Breast epithelium (tissue), 4 donors: ENCODE measurements at places on chromosomes 2 and 18. TPM values are rescaled to one million over a fixed set of nuclear protein-coding genes. Genes with fewer than 3 reads are reported as not detected.

DNA sequence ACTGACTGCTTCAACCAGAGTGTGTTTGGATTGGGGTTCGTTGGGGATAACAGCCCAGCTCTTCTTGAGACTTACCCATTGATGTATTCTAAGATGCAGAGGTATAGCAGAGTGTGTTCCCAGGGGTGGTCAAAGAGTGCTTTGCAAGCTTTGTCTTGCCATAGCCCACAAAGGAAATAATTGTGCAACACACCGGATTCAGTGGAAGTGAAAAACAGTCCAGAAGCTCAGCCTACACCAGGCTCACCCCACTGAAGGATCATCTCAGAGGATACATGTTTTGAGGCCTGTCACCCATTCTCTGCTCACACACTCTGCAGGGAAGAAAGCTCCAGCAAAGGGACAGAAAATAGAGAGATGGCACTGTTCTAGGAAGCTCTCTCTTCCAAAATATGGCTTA lies 9.6 kb downstream of the CACNB4 start:
- H3K27me3 ChIP-seq, result no peaks in the 10 kb centered on the region
- no peaks in the 10 kb centered on the region for H3K36me3 ChIP-seq
- DNase-seq, result no peak
- H3K4me1 ChIP-seq, result no peaks in the 10 kb centered on the region
- no peak overlapping the region for H3K27ac ChIP-seq

The USP34 gene
- 260 TPM for total RNA-seq

- H3K4me1 ChIP-seq, result peaks cover 5% of the 10 kb centered on the region
- H3K27me3 ChIP-seq, result no peaks in the 10 kb centered on the region
- no peak for DNase-seq
- H3K27ac ChIP-seq, result no peak overlapping the region
- H3K36me3 ChIP-seq, result no peaks in the 10 kb centered on the region
Measured at GRCh38 chr2:11175293-11175795, 20.1 kb downstream of the SLC66A3 start.

DNA sequence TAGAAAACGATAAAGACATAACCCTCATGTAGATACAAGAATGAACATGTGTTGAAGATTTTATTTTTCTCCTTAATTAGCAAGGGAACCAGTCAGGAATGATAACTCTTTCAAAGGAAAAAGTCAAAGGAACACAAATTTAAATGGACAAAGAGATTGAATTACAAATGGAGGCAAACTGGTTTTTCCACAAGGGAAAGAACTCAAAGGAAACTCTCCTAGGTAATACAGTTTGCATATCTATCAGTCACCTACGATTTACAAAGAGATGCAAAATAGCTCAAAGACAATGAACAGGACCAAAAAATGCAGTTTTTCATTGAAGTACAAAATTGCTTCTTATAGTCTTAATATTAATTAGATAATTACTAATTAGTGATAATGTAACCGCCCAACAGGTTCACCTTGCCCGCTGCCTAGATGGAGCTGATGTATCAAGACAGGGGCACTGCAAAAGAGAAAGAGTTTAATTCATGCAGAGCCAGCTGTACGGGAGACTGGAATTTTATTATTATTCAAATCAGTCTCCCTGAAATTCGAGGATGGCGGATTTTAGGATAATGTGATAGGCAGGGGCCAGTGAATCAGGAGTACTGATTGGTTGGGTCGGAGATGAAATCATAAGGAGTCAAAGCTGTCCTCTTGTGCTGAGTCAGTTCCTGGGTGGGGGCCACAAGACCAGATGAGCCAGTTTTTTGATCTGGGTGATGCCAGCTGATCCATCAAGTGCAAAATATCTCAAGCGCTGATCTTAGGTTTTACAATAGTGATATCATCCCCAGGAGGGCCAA lies 151.0 kb downstream of the TMEM17 start:
- no peaks in the 10 kb centered on the region for H3K27me3 ChIP-seq
- no peak overlapping the region for H3K4me3 ChIP-seq
- no peak for DNase-seq
- H3K36me3 ChIP-seq, result no peaks in the 10 kb centered on the region

DNA sequence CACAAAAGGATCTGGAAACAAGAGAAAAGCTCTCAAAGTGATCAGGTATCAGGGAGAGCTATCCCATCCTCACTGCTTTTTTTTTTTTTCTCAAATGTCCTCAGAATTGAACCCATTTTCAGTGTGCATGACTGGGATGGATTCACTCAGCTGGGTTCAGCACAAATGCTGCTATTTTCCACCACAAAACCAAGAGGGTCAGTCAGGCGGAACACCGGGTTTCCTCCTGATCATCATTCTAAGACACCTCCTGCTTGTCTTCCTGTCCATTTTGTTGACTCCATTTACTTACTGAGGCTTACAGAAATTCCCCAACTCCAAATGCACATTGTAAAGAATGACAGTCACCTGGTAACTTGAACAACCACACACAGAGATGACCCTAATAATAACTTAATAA lies 39.9 kb downstream of the CYRIA start:
- no peaks in the 10 kb centered on the region for H3K27me3 ChIP-seq
- H3K36me3 ChIP-seq, result no peaks in the 10 kb centered on the region
- no peak for DNase-seq

The TNFAIP6 gene
- 2.6 TPM for total RNA-seq

The SPTBN1 gene
- total RNA-seq, result 1,216 TPM

The STK17B gene
- 57.7 TPM for total RNA-seq

- H3K36me3 ChIP-seq, result no peaks in the 10 kb centered on the region
- H3K27ac ChIP-seq, result no peak overlapping the region
- DNase-seq, result no peak
- no peaks in the 10 kb centered on the region for H3K27me3 ChIP-seq
- no peaks in the 10 kb centered on the region for H3K4me1 ChIP-seq
Measured at GRCh38 chr2:26610504-26611335, 30.4 kb downstream of the CIB4 start.

The ALPG gene
- total RNA-seq, result not detected

DNA sequence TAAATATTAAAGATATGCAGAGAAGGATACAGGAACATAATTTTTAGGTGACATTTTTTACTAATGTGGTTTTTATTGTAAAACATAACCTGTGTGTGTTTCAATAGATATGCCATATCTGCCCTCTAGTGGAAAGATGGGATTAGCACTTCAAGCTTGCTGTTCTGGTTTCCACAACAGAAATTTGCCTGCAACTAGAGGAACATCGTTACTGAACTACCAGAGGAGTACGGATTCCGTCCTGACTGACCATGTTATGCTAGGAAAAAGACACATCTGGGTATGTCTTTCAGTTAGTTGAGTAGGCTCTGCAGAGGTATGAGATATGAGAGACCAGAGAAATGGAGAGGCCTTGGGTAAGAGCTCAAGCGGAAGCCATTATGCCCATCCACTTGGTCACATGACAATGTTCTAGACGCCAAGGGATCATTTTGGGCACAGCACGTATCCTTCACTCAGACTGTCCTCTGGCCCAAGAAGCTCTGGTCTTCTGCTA lies 104.9 kb downstream of the MBD2 start:
- no peak overlapping the region for H3K27ac ChIP-seq
- no peaks in the 10 kb centered on the region for H3K4me1 ChIP-seq
- H3K4me3 ChIP-seq, result no peak overlapping the region
- DNase-seq, result no peak
- H3K36me3 ChIP-seq, result no peaks in the 10 kb centered on the region

GRCh38 chr2:17166506-17166905 lies 351.7 kb downstream of the RAD51AP2 start:
- no peak overlapping the region for H3K27ac ChIP-seq
- H3K36me3 ChIP-seq, result no peaks in the 10 kb centered on the region
- H3K27me3 ChIP-seq, result no peaks in the 10 kb centered on the region
- DNase-seq, result no peak
- H3K4me1 ChIP-seq, result no peaks in the 10 kb centered on the region

DNA sequence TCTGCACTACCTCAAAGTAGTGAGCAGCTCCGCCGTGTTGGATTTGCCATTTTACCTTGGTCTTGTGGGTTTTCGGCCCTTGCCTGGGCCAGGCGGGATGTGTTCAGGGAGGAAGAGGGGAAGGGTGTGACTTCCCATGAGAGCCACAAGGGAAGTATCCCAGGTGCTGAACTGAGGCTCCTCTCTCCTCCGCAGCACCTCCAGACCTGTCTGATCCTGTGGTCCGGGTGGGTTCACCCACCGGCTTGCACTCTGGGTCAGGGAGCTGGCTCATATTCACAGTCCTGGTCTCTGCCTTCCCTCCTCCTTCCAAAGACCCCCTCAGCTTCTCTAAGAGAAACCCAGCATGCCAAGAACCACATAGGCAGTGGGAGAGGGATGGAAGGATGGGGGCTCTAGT lies 235.8 kb downstream of the SEPTIN10 start:
- no peak overlapping the region for H3K27ac ChIP-seq
- no peaks in the 10 kb centered on the region for H3K4me1 ChIP-seq
- peak; percentile 27 for DNase-seq
- H3K27me3 ChIP-seq, result no peaks in the 10 kb centered on the region
- no peaks in the 10 kb centered on the region for H3K36me3 ChIP-seq
- no peak overlapping the region for H3K4me3 ChIP-seq

The IMP4 gene
- 114 TPM for total RNA-seq

- H3K4me1 ChIP-seq, result no peaks in the 10 kb centered on the region
- H3K27ac ChIP-seq, result no peak overlapping the region
- no peaks in the 10 kb centered on the region for H3K27me3 ChIP-seq
- no peaks in the 10 kb centered on the region for H3K36me3 ChIP-seq
- DNase-seq, result no peak
Measured at GRCh38 chr2:141048951-141049350, 1081.9 kb downstream of the LRP1B start.

The POTEJ gene
- total RNA-seq, result not detected

DNA sequence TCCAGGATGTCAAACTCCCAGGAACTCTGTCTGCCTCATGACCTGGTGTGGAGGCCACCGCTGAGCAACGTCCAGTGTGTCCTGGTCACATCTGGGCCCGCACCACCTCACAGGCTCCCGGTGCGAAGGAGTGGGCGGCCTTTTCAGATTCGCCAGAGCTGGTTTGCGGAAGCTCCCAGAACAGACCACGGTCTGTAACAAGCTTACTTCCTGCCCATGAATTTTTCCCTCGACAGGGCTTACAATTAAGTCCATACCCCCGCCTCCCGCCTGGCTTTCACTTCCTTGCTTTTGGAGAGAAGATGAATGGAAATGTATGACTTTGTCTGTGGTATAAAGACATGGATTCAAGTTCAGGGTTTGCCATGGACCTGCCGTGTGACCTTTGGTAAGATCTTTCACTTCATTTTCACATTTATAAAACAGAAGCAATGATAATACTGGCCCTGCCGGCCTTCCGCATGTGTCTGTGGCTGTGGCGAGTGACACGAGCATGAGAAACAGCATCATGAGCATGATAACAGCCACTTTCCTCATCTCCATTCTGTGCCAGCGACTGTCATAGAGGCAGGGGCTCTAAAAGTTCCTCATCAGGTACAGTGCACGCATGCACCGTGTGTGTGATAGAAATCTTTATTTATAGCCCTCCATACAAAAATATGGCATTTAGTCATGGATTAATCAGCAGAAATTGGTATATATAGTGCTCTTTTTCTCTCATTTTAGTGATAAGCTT lies 31.0 kb upstream of the KCNF1 start:
- H3K4me1 ChIP-seq, result no peaks in the 10 kb centered on the region
- H3K27me3 ChIP-seq, result no peaks in the 10 kb centered on the region
- no peak overlapping the region for H3K4me3 ChIP-seq
- no peak overlapping the region for H3K27ac ChIP-seq
- H3K36me3 ChIP-seq, result no peaks in the 10 kb centered on the region
